Activated naive CD8-positive, alpha-beta T cell treated with anti-CD3 and anti-CD28 coated beads, Interleukin-2, amount 10 ng/mL, durations not matched to agents 7 days and 5 days (primary cell): ENCODE measurements at places on chromosomes 1 and 21. TPM values are rescaled to one million over a fixed set of nuclear protein-coding genes. Genes with fewer than 3 reads are reported as not detected.
A peak's percentile ranks its signal among the peaks of the same experiment; 100 is the strongest.

- DNase-seq = no peak
- no peaks in the 10 kb centered on the region for H3K4me1 ChIP-seq
- peaks cover 2% of the 10 kb centered on the region for H3K27me3 ChIP-seq
- H3K27ac ChIP-seq = no peak overlapping the region
- H3K4me3 ChIP-seq = no peak overlapping the region
These were observed 161.4 kb downstream of the DAB1 start for GRCh38 chr1:57262472-57262871.

DNA sequence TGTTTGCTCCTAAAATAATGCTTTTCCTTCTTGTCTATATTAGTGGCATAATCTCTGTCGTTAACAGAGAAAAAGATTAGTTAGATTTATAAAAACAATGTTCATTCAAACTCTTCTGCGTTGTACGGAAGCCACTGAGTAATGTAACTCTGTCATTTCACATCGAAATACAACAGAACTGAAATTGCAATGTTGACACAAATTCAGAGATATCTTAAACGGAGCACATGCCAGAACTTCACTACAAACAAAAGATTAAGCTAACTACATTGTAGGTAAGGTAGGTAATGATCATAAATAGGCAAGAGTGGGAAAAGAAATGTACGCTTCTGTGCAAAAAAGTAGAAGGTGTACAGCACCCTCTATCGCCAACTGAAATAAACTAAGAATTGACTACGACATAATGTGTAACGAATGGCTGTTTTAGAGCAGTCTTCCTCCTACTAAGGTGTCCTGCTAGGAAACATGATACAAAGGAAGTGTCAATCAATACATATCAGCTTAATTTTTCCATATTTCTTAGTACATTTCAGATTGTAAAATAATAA is 56.6 kb downstream of the PCNX2 start:
- DNase-seq = no peak
- peaks cover 2% of the 10 kb centered on the region for H3K27me3 ChIP-seq
- peaks cover 7% of the 10 kb centered on the region for H3K36me3 ChIP-seq

DNA sequence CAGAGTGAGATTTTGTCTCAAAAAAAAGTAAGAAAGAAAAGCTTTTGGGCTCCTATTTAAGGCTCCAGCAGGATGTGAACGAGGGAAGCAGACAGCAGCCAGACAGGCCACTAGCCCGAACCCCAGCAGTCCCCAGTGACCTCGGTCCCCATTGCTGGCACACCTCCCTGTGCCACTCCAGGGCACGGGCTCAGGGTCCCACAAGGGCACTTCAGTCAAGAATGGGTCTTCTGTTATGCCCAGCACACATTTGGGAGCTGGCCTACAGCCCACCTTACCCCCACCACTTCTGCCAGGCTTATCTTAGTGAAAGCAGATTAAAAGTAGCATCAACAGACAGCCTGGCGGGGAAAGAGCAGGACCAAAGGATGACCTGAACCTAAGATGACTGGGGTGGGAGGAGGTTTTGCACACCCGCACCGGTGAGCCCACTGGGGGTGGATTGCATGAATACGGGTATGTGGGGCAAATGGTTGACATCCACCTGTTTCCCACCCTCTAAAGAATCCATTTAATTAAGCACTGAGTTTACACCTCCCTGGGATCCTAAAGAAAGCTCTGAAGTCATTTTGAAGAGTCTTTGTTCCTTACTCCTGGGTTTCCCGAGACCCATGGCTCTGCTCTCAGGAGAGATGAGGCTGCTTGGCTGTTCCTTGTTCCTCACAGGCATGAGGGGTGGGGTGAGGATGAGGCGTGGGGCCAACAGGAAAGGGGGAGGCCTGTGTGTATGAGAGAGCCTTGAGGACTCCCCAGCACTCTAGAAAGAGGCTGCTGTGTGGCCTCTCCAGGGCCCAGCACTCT is 4.7 kb downstream of the CHI3L1 start:
- no peaks in the 10 kb centered on the region for H3K36me3 ChIP-seq
- H3K4me1 ChIP-seq = peaks cover 2% of the 10 kb centered on the region
- no peak for DNase-seq
- peaks cover 8% of the 10 kb centered on the region for H3K27me3 ChIP-seq

DNA sequence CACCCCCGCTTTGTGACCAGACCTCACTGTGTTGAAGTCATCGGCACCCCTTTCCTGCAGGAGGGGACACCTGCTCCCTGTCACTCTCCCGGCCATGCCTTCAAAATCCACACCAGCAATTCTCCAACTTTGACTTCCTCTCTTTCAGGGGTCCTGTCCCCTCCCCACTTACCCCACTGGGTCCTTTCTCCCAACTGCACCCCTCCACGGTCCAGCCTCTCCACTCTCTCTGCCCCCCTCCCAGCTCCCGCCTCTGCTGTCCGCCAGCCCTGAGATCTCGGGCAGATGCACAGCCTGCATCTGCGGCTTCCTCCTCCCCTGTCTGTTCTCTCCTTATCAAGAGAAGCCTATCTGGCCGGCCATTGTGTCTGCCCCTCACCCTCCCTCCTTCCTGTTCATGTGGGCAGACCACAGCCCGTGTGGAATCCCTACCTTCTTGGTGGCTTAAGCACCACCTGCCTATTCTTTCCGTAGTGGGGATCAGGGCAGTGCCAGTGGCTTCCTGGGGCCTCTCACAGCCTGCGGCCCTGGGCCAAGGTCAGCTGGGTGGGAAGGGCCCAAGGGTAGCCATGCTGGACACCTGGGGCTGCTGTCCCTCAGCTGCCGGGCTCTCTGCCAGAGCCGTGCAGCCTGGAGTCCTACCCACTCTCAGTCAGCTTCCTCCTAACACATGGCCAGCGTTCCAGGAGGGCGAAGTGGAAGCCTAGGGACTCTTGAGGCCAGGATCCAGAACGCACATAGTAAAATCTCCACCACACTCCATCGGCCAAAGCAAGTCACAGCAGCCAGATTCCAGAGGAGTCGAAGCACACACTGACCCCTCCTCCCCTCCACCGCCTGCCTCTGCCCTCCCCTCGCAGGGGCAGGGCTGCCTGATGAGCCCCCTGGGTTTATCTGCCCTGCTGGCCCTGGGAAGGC is 5.1 kb upstream of the HES4 start:
- H3K36me3 ChIP-seq = no peaks in the 10 kb centered on the region
- H3K4me3 ChIP-seq = peak overlapping the region; percentile 60
- peaks cover 9% of the 10 kb centered on the region for H3K27me3 ChIP-seq
- H3K27ac ChIP-seq = peak overlapping the region; percentile 74
- H3K4me1 ChIP-seq = peaks cover 15% of the 10 kb centered on the region

DNA sequence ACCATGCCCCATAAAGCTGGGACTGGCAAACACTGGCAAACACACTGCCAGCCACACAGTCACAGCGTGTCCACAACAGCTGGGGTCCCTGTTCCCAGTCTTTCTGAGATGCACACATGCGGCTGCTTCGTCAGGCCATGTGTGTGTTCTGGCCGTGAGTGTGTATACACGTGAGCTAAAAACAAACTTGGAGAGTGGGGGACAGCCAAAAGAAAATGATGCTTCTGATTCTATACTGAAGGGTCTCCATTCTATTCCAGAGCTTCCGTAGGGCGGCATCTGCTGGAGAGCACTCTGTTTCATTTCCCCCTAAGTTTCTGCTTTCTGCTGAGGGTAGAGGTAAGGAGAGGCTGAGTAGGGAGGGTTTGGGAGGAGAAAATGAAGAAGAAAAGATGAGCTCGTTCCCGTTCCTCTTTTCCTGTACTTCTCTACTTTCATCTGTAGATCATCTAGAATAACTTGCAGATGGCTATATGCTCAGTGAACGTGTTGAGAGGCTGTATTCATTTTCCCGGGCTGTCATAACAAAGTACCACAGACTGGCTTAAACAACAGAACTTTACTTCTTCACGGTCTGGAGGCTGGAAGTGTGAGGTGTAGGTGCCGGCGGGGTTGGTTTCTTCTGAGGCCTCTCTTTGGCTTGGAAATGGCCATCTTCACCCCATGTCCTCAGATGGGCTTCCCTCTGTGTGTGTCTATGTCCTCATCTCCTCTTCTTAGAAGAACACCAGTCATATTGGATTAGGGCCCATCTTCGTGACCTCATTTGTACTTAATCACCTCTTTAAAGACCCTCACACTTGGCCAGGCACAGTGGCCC is 151.6 kb downstream of the TOMM20 start:
- H3K4me1 ChIP-seq = peaks cover 59% of the 10 kb centered on the region
- H3K4me3 ChIP-seq = no peak overlapping the region
- H3K36me3 ChIP-seq = no peaks in the 10 kb centered on the region
- no peak overlapping the region for H3K27ac ChIP-seq
- no peaks in the 10 kb centered on the region for H3K27me3 ChIP-seq

- no peak overlapping the region for H3K4me3 ChIP-seq
- H3K36me3 ChIP-seq = no peaks in the 10 kb centered on the region
- H3K27ac ChIP-seq = no peak overlapping the region
- H3K27me3 ChIP-seq = no peaks in the 10 kb centered on the region
- no peak for DNase-seq
These were observed 336.3 kb downstream of the PBX1 start for GRCh38 chr1:164895026-164895912.

DNA sequence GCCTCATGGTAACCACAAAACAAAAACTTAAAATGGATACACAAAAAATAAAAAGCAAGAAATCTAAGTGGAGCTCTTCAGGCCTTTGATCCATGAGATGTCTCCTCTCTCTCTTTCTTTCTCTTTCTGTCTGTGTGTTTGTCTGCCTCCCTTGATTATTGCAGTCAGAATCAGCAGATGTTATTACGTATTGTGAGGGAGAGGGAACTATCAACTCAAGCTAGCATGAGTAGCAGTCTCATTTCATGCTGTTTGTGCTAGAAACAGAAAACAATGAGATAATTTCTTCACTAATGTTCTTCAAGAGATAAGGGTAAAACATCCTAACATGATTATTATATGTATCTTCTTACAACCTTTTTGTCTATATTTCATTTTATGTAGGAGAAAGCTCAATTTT is 103.7 kb upstream of the PDC start:
- H3K4me1 ChIP-seq = no peaks in the 10 kb centered on the region
- DNase-seq = no peak
- H3K36me3 ChIP-seq = no peaks in the 10 kb centered on the region
- H3K4me3 ChIP-seq = no peak overlapping the region

DNA sequence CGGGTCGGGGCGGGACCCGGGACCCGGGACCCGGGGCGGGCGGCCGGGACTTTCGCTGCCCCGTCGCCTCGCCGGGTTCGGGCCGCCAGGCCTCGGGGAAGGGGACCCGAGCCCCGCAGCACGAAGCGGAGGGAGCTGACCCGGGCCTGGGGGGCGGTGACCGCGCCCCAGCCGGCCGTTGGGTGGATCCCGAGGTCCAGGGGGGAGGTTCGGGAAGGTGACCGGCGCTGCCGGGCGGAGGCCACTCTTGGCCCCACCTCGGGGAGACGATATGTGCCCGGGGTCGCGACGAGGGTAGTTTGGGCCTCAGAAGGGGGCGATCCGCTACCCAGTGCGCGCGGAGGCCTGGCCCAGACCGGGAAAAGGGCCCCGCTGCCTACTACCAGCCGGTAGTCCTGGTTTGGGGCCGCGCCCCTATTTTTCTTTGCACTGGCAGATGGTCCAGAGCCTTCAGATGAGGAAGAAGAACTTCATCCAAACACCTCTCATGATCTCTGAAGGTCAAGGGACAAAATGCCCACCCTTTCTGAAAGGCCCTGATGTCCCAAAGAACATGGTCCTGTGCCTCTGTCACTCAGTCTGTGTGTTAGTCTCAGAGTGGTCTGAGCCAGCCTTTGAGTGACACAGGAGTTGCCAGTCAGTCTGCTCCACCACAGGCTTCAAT is 766 bp downstream of the AGO4 start:
- H3K27me3 ChIP-seq = no peaks in the 10 kb centered on the region
- peak overlapping the region; percentile 85 for H3K27ac ChIP-seq
- H3K36me3 ChIP-seq = peaks cover 5% of the 10 kb centered on the region
- H3K4me1 ChIP-seq = peaks cover 21% of the 10 kb centered on the region
- H3K4me3 ChIP-seq = peak overlapping the region; percentile 92
- no peak for DNase-seq

GRCh38 chr21:34603002-34603709 is 11.8 kb downstream of the RCAN1 start:
- no peaks in the 10 kb centered on the region for H3K27me3 ChIP-seq
- no peaks in the 10 kb centered on the region for H3K36me3 ChIP-seq
- peak; percentile 70 for DNase-seq
- H3K4me1 ChIP-seq = no peaks in the 10 kb centered on the region
- H3K4me3 ChIP-seq = no peak overlapping the region

- H3K27me3 ChIP-seq = peaks cover 27% of the 10 kb centered on the region
- H3K36me3 ChIP-seq = no peaks in the 10 kb centered on the region
- no peak for DNase-seq
These were observed 93.5 kb downstream of the IER5 start for GRCh38 chr1:181181792-181182585.

GRCh38 chr1:162206300-162206699 is 136.8 kb downstream of the NOS1AP start:
- no peak for DNase-seq
- H3K27me3 ChIP-seq = peaks cover 14% of the 10 kb centered on the region
- H3K4me1 ChIP-seq = no peaks in the 10 kb centered on the region
- no peak overlapping the region for H3K27ac ChIP-seq
- H3K36me3 ChIP-seq = no peaks in the 10 kb centered on the region

- H3K36me3 ChIP-seq = peaks cover 11% of the 10 kb centered on the region
These were observed 52.7 kb upstream of the EIF4G3 start for GRCh38 chr1:21229246-21230000.

DNA sequence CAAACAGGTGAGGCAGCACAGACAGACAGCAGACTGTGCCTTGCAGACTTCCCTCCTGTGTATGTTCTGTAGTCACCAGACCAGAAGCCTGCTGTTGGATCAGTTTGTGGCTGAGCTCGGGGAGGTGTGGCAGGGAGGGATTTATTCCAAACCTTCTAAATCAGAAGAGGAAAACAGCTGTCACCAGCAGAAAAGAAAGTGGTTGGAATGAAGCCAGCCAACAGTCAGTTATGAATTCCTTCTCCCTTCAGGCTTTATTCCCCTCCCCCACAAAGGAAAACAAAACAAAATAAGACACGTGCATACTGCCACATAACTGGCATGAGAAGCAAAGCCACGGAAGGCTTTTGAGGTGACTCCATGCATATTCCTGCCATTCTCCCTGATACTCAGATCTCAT is 19.0 kb upstream of the PIGV start:
- H3K27me3 ChIP-seq = no peaks in the 10 kb centered on the region
- DNase-seq = no peak
- H3K4me3 ChIP-seq = no peak overlapping the region
- H3K4me1 ChIP-seq = peaks cover 21% of the 10 kb centered on the region
- peaks cover 68% of the 10 kb centered on the region for H3K36me3 ChIP-seq
- H3K27ac ChIP-seq = no peak overlapping the region

DNA sequence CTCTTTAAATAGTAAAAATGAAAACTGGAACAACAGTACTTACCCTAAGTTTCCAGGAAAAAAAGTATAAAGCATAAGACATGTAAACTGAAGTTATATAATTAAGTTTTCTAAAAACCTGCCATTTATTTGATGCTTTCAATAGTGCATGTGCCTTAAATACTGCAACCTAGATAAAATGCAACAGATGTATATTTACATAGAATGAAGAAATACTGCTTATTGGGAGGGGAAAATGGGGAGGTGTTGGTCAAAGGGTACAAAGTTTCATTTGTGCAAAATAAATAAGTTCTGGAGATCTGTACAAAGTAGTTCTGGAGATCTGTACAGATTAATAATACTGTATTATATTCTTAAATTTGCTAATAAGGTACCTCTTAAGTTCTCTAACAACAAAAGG is 68.6 kb downstream of the PRPF38A start:
- no peaks in the 10 kb centered on the region for H3K4me1 ChIP-seq
- DNase-seq = no peak
- no peak overlapping the region for H3K4me3 ChIP-seq
- no peak overlapping the region for H3K27ac ChIP-seq

OR10J4 gene
- not detected for total RNA-seq

HSD3B1 gene
- total RNA-seq = not detected

B3GALNT2 gene
- total RNA-seq = 10.6 TPM

GIPC2 gene
- total RNA-seq = 0.74 TPM
